ENCODE measurements at places on chromosomes 6 and 20.

GRCh38 chr20:44627364-44628010 is 24.0 kb downstream of the ADA start:
- no peak for DNase-seq

GRCh38 chr6:113104951-113105350 is 752.2 kb upstream of the MARCKS start:
- no peak for DNase-seq

DNA sequence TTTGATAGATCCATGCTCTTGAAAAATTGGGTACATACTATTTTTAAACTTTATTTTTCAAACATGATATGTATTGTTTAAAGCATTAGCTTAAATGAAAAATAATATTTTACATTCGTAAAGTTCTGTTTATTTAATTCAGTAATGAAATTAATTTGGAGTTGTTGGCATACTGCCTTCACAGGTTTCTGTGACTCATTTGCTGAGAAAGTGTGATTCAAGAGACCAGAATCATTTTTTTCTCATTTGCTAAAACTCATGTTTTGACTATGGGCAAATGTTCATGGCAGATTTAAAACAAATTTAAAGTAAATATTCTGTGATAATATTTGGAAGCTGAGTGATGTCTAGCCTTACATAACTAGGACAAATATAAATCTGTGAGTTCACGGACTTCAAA is 230.4 kb downstream of the BCKDHB start:
- no peak for DNase-seq

DNA sequence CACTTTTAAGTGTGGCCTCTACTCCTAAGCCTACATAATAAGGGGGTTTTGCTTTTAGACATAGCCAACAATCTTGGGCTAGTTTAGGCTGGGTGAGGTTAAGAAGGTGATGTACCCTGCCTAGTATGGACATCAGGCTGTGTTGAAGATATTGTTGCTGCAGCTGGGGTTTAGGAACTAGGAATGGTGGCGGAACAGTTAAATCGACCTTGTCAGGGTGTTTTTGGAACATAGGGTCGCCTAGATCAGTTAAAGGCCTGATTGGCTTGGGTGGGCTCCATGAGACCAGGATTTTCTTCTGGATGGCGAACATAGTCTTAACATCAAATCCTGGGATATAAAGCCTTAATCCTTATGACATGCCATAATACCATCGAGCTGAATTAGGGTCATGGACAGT is 156.1 kb downstream of the TRIM27 start:
- no peak for DNase-seq

GRCh38 chr20:11110535-11110934 is 436.7 kb upstream of the JAG1 start:
- DNase-seq = no peak

- DNase-seq = no peak
These were observed 64.9 kb downstream of the RBM38 start for GRCh38 chr20:57456116-57456515.

GRCh38 chr6:156820089-156820798 is 43.1 kb downstream of the ARID1B start:
- no peak for DNase-seq

DNA sequence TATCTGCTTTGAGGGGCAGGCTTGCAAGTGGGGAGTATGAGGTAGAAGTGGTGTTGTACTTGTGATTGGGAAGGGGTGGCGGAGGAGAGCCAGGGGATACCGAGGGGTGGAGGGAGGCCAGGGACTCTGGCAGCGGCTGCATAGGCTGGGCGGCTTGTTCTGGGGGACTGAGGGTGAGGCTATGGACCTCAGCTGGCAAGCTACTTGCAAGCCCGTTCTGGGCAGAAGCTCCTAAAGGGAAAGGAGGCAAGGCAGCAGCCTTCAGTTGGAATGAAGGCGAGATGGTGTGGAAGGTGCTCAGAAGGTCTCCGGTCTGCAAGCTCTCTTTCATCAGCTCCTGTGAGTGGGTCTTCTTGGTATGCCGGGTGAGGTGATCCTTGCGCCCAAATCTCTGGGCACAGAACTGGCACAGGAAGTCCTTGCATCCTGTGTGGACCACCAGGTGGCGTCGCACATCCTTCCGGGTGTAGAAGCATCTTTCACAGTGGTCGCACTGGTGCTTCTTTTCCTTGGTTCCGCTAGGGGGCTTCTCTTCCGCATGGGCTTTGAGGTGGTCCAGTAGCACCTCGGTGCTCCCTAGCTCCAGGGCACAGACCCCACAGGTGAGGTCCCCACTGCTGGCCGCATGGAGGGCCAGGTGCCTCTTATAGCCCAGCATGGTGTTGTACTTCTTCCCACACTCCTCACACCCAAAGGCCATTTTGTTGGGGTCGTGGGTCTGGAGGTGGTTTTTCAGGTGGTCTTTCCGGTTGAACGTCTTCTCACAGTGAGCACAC is 66.0 kb downstream of the PLAGL1 start:
- no peak for DNase-seq

DNA sequence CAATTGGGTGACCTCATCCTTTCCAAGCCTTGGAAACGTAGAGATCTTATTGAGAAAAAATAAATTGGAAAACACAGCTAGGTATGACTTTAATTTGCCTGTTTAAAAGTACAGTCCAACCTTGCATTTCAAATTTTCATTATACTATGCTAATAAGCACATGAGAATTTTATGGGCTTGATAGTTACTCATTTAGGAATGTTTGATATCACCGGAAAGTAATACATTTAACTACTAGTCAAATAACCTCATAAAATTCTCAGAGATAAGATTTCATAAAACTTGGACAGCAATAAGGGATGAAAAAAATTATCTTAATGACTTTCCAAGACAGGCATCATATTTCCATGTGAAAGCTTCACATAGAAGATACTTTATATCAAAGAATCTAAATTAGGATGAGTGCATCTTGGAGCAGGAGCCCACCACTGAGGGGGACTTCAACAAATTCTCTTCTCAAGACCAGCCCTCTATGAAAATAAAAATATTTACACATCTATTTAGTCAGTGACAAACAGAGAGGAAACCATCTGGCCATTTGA is 236.3 kb downstream of the EPHA7 start:
- DNase-seq = no peak

DNA sequence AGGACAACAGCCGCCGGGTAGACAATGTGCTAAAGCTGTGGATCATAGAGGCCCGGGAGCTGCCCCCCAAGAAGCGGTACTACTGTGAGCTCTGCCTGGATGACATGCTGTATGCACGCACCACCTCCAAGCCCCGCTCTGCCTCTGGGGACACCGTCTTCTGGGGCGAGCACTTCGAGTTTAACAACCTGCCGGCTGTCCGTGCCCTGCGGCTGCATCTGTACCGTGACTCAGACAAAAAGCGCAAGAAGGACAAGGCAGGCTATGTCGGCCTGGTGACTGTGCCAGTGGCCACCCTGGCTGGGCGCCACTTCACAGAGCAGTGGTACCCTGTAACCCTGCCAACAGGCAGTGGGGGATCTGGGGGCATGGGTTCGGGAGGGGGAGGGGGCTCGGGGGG is 16.7 kb upstream of the ZBTB9 start:
- no peak for DNase-seq

DNA sequence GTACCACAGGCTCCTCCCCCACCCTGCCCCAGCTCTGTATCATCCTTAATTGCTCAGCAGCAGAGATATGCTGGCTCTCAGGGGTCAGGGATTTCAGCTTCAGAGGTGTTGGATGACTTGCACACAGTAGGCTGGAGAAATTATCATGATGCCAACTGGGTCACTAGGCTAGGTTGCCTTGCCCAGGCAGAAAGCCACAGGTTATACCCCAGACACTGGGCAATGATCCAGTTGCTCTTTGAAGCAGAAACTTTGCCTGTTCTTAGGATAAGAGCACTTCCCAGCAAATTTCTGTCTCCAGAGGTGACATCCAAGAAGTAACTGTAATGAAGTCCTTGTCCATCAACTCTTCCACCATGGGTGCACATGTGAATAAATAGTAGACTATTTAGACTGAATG is 38.3 kb upstream of the SCML4 start:
- no peak for DNase-seq

GRCh38 chr20:62924442-62925075 is 1.7 kb downstream of the DIDO1 start:
- no peak for DNase-seq

- no peak for DNase-seq
These were observed 5.0 kb upstream of the APOBEC2 start for GRCh38 chr6:41047745-41048732.

DNA sequence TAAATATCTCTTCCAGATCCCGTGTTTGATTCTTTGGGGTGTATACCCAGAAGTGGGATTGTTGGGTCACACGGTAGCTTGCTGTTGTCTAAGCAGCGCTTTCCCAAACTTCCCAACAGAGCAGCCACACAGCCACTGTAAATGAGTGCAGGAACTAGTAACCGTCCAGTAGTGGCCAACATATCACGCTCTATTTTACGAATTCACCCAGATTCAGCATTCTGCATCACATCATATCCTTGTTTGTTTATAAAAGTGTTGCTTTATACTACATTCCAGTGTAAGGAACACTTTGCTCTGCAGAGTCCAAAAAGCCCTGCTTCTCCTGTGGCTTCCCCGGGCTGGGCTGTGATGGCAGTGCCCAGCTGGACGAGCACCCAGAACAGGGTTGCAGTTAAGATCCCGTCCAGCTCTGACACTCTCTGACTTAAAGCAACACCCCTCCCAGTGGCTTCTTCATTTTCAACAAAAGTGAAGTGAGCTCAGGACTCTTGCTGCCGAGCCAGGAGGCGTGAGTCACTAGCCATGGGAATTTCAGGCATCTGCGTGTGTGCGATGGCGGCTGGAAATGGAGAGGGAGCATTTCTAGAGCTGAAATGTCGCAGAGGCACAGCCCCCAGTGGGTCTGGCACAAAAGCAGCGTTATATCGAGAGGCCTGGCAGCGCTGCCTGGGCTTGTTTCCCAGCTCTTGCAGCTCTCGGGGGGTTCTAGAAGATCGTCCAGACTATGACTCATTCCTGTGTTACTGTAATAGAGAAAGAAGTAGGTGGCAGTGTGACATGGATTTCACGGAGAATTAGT is 216.3 kb upstream of the ECI2 start:
- DNase-seq = peak; percentile 46

GRCh38 chr20:47019121-47019824 is 124.6 kb downstream of the EYA2 start:
- DNase-seq = peak; percentile 72

GRCh38 chr20:32112841-32113240 is 3.3 kb downstream of the TM9SF4 start:
- no peak for DNase-seq

GRCh38 chr20:47220161-47220582 is 136.3 kb downstream of the ZMYND8 start:
- no peak for DNase-seq

GRCh38 chr6:86657192-86657591 is 280.1 kb upstream of the HTR1E start:
- no peak for DNase-seq

GRCh38 chr6:142906945-142907470 is 38.0 kb downstream of the HIVEP2 start:
- no peak for DNase-seq

DNA sequence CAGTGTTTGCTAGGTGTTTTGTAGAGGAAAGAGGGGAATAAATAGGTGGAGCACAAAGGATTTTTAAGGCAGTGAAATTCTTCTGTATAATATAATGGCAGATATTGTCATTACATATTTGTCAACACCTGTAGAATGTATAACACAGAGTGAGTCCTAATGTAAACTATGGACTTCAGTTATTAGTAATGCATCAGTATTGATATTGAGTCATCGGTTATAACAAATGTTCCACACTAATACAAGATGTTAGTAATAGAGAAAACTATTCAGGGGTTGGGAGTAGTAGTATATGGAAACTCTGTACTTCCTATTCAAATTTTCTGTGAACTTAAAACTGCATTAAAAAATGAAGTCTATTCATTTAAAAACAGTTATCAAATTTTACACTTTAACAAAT is 299.2 kb downstream of the UBE3D start:
- DNase-seq = no peak

DNA sequence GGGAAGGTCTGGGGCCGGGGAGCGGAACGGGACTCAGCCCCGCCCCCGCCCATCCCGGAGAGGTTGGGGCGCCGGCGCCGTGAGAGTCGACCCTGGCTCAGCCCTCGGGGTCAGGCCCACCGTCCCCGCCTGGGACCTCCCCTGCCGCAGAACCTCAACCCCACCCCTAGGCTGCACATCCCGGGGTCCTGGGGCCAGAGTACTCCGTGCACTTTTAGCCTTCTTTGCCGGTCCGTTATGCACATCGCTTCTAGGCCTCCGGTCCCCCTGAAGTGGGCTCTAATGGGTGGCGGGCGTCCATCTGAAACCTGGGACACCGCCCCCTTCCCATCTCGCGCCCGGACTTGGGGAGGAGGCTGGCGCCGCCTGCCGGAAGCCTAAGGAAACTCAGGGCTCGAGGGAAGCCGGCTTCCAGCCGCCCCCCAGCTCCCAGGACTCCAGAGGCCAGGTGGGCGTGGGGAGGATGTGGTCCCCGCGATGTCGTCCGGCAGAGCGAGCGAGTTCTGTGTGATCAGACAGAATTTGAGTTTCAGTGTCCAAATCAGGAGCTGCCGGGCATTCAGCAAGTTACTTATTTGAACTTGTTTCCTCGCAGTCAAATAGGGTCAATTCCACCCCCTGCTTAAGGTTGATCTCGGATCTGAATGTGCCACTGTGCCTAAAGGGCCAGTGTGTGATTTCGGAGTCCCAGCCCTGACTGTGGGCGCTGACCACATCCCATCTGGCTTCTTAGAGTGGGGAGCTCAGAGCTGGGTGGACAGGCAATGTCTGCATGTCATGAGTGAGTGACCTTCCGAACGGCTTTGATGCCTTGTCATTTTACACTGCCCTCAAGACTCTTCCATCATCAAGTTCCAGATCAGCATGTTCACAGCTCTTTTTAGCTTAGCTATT is 47.6 kb downstream of the CPXM1 start:
- no peak for DNase-seq

GRCh38 chr20:11204926-11205768 is 531.3 kb upstream of the JAG1 start:
- no peak for DNase-seq

- no peak for DNase-seq
These were observed 6.0 kb downstream of the C6orf141 start for GRCh38 chr6:49556429-49556837.

DNA sequence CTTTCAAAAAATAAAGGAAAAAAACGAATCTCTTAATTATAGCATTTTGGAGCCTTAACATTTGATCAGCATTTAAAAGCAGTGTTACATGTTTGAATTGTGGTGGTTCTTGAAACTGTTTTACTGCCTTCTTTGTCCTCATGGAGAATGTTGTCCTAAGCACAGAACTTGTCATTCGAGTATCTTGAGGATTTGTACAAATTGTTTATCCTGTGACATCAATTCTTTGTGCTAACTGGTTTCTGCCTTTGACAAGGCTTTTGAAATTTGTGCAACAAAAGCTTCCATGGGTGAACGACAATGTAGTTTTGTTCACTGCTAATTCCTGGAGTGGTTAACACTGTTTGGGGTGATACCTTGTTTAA is 130.8 kb downstream of the SCAF8 start:
- no peak for DNase-seq

- DNase-seq = no peak
These were observed 5.3 kb upstream of the HSPA1B start for GRCh38 chr6:31822036-31822821.

- no peak for DNase-seq
These were observed 208.0 kb upstream of the PRND start for GRCh38 chr20:4513720-4514119.

All from brain pericyte (primary cell).